ENCODE measurements at places on chromosomes 4 and X.

DNA sequence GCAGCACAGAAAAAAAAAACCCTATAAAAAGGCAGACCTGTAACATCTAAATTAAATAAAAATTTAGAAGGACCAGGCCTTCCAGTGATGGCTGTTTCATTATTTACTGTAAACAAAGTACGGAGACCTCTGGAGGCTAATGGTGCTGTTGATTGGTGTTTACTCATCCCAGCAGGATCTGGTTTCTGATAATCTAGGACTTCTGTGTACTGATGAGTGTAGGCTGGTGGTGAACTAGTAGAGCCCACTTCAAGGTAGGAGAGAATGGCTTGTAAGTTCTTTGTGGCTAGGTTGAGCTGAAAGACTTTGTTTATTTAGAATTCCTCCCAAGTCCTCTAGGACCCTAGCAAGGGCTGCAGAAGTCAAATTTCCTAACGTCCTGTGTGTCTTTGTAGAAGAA, 398.1 kb upstream of the PITX2 start:
- DNase-seq, result peak; percentile 75

DNA sequence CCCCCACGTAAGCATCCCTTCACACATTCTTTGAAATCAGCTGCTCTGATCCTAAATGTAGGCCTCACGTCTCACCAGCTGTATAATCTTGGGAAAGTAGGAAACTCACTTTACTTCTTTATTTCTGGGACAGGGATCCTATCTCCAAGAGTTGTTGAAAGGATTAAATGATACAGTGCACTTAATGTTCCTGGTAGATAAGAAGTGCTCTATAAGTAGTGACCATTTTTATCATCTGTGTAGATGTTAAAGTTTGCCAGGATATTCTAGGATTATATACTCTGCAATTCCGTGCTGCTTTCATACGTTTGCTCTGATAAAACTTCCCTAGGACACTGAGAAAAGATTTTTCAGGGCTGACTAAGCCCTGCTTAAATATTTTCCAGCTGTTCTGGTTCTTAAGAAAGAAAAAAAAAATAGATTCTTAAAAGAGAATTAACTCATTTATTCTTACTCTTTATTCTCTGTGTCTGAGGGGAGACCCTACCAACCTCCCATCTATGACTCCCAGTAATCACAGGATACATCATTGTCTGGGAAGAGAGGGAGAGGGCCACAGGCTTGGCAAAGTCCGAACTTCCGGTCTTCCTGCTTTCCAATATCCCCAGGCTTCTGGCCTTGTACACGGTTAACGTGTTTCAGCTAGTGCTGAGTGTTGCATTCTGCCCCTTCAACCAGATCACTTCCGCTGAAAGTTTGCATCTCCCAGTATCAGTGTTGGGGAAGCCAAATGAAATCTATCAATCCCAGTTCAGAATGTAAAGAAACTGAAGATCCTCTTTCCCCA, 269.2 kb downstream of the TRIML1 start:
- DNase-seq, result no peak

GRCh38 chr4:54281054-54281766, 52.1 kb downstream of the PDGFRA start:
- no peak for DNase-seq

DNA sequence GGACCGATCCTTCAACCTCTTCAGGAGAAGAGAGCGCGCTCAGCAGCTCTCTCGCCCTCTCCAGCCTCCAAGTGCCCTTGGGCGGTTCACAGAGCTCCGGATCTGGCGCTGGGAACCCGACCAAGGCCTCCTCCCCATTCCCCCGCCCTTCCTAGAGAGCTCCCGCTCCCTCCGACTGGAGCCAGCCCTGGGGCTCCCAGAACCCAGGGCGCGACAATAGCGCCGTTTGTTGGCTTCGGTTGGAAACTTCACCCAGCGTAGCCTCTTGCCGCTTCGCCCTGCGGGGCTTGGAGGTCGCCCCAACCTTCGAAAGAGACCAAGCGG, 3.1 kb upstream of the SOX3 start:
- DNase-seq, result peak; percentile 92

DNA sequence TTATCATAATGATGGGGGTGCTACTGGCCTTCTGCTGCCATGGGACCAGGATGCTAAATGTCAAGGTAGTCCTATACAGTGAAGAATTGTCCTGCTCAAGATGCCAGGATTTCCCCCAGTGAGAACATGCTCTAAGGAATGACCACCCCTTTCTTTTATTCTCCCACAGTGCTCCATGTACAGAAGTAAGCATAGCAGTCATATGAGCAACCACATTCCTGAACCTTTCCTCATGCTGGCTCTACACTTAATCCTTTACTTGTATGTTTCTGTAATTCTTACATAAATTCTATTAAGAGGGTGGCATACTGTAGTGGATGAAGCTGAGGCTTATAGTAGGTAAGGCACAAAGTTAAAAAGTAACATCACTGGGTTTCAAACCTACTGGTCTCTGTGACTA, 20.2 kb downstream of the CYP2U1 start:
- no peak for DNase-seq

DNA sequence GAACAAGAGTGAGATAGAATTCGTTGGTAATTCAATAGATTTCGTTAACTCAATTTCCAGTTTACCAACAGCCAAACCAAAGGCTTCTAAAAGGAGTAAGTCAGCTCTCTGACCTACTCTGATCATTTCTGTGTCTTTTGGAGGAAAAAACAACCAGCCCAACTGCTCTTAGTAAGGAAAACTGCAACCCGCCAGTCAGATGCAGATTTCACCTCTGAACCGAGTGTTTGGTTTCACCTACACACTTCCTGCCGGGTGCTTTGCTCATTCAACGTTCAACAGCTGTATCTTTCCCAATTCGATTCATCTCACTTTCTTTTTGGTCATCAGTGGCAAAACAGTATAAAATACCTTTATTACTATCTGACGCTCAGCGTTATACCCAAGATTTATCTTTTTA, 24.5 kb downstream of the TMSB4X start:
- no peak for DNase-seq

GRCh38 chr4:22301253-22301652, 214.6 kb downstream of the ADGRA3 start:
- no peak for DNase-seq

DNA sequence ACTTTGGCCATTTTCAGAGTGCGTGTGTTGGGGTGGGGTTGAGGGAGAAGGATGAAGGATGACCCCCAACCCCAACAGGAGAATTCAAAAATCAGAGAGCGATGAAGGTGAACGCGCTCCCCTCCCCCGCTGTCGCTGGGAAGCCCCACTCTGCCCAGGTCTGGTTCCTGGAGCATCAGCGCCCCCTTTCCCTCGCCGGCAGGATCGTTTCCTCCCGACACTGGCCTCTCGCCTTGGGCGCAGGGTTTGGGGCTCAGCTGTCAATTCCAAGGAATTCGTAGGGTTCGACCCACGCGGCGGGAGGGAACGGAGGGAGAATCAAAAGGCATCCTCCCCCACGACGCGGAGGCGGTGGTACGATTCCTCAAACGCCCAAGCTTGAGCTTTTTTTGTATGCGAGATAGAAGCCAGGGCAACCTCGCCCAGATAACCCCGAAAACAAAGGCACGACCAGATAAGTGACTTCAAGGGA, 1.0 kb upstream of the PDGFRA start:
- peak; percentile 86 for DNase-seq

DNA sequence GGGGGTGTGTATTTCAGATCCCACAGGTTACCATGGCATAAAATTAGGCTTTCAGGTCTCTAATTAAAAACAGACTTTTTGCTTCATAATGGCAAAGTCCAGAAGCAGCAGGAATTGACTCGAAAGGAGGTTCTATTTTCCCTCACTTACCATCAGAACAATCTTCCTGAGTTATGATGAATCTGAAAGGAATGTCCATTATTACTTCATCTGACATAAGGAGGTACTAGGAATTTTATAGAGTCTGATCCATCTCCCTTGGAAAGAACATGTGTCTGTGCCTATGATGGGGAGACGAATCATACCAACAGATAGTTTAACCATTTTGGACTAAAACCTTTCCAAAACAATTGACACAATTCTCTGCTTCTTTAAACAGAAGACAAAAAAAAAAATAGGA, 206.3 kb upstream of the FGF13 start:
- DNase-seq, result no peak

DNA sequence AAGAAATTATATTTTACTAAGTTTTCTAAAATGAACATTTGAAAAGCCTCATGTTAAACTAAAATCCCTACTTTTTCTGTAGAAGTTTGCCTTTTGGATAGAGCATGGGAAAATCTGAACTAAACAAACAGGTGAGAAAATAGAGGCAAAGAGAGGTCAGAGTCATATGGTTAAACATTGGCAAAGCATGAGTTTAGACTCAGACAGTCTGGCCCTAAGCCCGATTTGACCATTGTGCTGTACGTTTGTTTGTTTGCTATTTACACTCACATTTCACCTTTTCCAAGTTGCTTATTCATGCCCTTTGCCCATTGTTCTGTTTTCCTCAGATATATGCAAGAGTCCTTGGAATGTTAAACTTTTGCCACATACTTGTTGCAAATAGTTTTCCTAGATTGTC, 85.4 kb downstream of the TIGD2 start:
- DNase-seq, result no peak

DNA sequence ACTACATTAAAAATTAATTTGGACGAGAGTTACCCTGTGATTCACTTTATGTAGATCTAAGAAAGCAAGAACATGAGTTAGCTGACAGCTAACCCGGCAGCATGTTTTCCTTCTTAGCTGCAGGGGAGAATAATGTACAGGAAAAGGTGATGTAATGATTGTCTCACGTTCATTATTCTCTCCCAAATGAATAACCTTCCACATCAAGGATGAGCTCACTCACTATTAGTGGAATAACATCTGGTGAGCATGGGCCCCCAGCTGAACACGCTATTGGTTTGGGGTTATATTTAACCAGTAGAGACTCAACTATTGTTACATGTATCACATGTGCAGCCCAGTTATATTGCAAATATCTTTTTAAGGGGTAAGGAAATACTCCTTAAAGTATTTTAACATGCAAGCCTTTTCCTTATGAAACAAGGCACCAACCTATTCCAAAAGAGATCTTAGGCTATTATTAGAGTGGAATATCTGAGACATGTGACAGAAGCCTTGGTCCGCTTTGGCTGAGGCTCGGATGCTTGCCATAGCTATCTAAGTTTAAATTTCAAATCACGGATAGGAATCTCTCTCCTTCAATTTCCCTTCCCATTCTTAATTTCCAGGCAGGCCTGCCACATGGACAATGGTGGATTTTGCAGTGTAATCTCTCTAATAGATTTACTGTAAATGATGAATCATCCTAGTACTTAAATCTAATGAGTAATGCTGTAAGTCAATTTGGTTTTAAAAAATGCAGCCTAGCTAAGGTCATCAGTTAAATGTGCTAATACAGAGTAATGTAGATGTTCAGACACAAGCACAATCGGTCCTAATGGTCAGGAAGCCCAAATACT, 99.0 kb upstream of the OTUD4 start:
- DNase-seq, result no peak

- no peak for DNase-seq
Observed at GRCh38 chrX:21745756-21746155, 12.2 kb downstream of the SMPX start.

DNA sequence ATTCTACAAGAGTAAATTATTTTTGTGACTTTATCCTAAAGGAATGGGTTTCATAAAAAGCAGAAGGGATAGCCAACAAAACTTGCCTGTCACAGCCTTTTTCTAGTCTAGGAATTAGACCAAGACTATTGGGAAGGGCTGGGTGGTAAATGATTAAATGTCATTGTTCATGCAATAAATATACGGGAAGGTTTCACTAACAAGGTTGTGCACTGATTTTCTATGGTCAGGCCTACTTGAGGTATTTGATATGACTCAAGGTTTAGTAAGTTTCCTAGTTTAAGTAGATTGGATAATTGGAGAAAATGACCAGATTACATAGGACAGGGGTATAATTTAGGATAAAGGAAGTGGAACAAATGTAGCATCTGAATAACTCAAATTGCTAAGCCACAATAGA, 249.1 kb upstream of the BMP3 start:
- DNase-seq, result no peak

GRCh38 chr4:123593655-123594054, 197.1 kb downstream of the SPRY1 start:
- DNase-seq, result no peak

- no peak for DNase-seq
Observed at GRCh38 chrX:150198776-150199175, 164.3 kb upstream of the MAMLD1 start.

- DNase-seq, result no peak
Observed at GRCh38 chr4:40782876-40783275, 33.1 kb downstream of the NSUN7 start.

- no peak for DNase-seq
Observed at GRCh38 chr4:38858097-38858420, 1.4 kb upstream of the TLR6 start.

GRCh38 chr4:110184791-110185155, 13.6 kb downstream of the ELOVL6 start:
- no peak for DNase-seq

DNA sequence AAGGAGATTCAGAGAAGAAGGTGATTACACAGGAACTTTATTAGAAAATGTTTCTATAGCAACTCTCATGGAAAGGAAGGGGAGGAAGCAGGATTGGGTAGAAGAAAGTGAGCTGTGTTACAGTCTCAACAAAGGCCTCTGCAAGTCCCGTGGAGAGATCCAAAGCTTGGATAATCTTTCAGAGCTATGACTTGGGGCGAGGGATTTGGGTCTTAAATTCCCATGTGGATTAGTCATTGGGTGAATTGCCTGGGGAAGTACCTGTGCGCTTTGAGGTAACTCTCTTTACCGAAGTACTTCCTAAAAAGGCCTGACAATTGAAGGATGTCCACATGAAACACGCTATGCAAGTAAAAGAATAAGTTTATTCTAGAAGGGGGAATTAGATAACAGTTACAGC, 133.8 kb upstream of the ANKRD50 start:
- DNase-seq, result peak; percentile 74

GRCh38 chrX:10239611-10240064, 82.9 kb downstream of the CLCN4 start:
- no peak for DNase-seq

GRCh38 chrX:101462892-101463291, 22.4 kb upstream of the ARMCX4 start:
- no peak for DNase-seq

- no peak for DNase-seq
Observed at GRCh38 chrX:30572004-30572403, 5.6 kb downstream of the TASL start.

DNA sequence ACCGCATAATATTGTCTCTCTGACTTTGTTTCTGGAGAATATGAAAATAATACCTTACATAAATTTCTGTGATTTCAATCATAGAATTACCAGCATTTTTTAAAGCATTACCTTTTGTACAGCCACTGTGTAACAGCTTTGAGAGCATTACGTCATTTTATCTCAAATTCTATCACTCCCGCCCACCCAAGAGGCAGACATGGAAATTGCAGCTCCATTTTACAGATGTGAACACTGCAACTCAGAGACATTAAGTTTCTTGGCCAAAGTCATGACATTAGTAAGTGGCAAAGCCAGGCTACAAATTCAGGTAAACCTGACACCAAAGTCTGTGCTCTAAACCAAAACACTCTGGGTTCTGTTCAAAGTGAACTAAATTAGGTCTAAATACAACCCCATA, 33.6 kb upstream of the KDR start:
- DNase-seq, result no peak

Measured in islet precursor cell (in vitro differentiated cells).